Stimulated activated CD4-positive, alpha-beta T cell treated with anti-CD3 and anti-CD28 coated beads, Interleukin-2, amount 100 ng/mL, for 4 hours (primary cell): ENCODE measurements at places on chromosomes 6 and 20.
A peak's percentile ranks its signal among the peaks of the same experiment; 100 is the strongest.

DNA sequence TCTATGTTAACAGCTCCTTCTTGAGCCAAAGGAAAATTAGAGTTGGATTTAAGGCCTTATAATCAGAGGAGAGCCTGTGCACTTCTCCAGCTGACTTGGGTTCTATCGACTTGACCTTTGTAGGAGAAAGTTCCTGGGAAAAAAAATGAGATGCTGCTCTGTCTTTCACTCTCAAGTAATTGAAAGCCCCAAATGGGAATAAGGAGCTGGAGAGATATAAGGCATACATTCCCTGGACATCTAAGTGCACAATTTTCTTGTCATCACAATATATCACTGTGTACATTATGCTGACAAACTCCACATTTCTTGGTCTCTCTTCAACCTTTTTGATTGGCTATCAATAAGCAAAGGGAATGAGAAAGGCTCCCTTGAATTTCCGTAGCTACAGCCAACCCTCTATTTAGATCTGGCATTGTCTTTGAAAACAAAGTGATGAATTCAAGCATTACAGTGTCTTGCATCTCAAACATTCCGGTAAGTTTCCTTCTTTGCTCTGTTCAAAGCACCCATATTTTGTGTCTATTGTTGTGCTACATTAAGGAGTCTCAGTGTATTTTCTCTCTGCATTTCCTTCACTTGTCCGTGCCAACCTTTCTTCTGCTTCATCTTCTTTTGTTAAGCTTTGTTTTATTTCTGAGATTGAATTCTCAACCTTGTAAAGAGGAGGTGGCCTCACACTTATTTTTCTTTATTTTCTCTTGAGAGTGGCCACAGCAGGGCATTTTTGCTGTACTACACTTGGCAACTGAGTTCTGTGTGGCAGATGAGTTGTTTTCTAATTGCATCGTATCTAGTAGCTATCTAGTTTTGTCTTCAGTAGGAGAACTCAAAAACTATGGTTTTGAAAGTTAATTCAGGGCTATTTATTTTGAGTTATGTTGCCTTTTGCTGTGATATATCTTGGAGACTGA lies 450.3 kb upstream of the MAN1A1 start:
- no peak for DNase-seq

- DNase-seq = no peak
Measured at GRCh38 chr6:4846387-4846786, 70.2 kb downstream of the CDYL start.

DNA sequence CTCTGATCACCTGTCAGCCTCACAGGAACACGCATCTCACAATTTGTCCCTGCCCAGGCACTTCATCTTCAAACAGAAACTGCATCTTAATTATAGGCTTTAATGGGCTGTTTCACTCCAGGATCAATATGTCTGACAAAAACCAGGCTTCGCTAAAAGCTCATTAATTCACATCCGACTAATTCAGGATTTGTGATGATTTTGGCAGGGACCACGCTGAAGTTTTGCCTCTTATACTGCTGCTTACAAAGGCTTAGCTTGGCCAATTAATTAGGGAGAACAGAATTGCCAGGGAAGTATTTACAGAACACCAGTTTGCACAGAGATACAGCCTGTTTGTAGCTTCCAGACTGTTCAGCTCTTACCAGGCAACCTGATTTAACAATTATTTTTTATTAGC lies 541.0 kb upstream of the SPTLC3 start:
- DNase-seq = no peak

GRCh38 chr6:135182071-135183001 lies 1.2 kb downstream of the MYB start:
- DNase-seq = peak; percentile 40

DNA sequence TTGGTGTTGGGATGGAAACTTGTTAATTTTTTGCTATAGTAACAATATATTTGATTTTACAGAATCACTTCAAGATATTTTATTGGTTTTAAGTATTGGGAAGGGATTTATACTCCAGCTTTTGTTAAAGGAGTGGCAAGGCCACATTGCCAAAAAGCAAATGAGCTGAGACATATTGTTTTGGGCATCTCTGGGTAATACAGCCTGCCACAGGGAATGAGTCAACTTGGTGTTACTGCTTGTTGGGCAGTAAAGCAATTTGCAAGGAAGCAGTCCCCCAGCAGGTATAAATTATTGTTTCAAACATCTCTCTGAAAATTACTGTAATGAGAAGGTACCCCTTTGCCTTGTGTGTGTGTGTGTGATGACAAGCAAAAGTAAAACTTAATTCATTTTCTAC lies 868.3 kb upstream of the FLRT3 start:
- no peak for DNase-seq

- DNase-seq = no peak
Measured at GRCh38 chr6:168411130-168411529, 29.9 kb upstream of the SMOC2 start.
